IPS DF 19.7 (cell line): ENCODE measurements at places on chromosomes 5 and 9.

DNA sequence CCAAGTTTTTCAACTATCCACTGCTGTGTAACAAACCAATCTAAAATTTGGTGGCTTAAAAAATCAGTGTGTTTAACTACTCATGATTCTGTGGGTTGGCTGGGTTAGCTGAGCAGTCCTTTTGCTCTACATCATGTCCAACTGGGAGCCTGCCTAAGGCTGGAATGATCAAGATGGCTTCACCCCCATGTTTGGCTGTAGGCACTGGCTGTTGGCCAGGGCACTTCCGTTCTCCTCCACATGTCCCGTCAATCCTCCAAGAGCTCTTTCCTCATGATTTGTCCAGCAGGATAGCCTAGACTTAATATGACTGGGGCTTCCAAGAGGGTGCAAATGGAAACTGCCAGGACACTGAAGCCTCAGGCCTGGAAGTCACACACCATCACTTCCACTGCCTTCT is 17.0 kb upstream of the TSSK1B start:
- no peak for DNase-seq

DNA sequence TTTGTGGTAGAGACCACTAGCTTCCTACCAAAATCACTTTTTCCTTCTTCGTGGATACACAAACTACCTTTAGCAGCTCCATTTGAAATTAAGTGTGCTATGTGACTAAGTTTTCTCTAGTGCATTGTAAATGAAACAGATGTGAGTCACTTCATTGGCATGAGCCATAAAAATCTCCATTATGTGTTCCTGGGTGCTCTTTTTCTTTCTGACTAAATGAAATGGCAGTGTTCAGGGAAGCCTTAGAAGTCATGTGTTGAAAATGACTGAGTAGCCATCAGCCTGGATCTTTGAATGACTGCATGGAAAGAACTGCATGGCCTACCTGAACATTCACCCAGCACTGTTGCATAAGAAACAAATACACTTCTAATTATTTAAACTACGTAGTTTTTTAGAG is 107.9 kb downstream of the NDUFAF2 start:
- no peak for DNase-seq

GRCh38 chr5:58276431-58276830 is 183.5 kb downstream of the PLK2 start:
- no peak for DNase-seq

DNA sequence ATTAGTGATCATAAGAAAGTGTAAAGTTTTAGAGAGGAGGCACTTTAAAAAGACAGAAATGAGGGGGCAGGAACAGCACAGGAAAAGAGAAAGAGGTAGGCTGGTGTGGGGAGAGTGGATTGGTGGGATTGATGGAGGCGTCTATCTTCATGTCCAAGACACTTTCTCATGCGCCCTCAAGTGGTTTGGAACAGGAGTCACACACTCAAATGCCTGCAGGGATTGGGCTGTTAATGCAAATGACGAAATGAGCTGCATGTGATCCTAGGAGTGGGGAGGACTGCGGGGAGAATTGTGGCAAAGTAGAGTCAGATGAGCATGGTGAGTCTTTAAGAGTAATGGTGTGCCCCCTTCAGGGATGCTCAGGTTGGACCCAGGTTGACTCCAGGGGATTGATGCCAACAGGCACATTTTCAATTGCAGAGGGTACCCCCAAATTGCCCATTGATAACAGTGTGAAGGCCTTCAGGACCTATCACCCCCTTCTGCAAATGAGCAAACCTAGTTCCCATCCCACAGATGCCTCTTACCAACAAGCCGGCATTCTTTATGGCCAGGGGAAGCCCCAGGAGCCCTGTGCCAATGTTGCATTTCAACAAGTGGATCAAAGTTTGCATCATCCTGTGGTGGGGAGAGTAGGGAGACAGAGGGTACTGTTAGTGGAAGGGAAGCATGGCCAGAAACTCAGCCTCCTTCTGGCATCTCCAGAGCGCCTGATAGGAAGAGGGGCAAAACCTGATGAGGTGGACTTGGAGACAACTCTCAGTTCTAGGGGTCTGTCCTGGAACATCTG is 5.3 kb downstream of the SLC36A3 start:
- peak; percentile 42 for DNase-seq

DNA sequence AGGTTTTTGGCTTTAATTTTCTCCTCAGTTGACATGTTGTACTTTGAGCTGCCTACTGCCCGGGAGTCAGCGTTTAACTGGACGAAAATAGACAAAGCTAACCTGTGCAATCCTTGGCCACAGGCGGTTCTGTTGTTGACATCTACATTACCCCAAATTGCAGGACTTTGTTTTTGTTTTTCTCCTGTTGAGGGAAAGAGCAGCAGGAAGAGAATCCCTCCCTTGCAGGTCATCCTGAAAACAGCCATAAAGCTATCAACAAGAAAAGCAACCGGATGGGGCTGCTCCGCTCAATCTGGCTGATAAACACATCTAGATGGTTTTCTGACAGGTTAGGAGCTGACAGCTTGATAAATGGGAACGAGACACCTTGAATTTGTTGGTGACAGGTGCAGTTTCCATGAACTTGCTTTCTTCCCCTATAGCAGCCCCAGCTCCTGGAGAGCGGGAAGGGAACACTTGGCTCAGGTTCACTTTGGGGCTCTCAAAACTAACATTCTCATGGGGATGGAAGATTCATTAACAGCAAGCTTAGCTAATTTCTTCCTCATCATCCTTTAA is 331.5 kb downstream of the SLIT3 start:
- no peak for DNase-seq

GRCh38 chr5:54329731-54330709 is 19.6 kb upstream of the ARL15 start:
- no peak for DNase-seq

DNA sequence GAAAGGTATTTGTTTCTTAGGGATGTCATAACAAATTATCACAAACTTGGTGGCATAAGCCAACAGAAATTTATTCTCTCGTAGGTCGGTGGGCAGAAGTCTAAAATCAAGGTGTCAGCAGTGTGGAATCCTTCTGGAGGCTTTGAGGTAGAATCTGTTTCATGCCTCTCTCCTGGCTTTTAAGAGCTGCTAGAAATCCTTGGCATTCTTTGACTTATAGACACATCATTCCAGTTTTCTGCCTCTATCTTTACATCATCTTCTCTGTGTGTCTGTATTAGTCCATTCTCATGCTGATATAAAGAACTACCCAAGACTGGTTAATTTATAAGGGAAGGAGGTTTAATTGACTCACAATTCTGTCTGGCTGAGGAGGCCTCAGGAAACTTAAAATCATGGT is 488.1 kb upstream of the PAPPA start:
- DNase-seq, result no peak
